ENCODE measurements at places on chromosomes 16 and 17. TPM values are rescaled to one million over a fixed set of nuclear protein-coding genes. Genes with fewer than 3 reads are reported as not detected.

The KRT40 gene
- polyA plus RNA-seq, result 0.07 TPM

The KRTAP4-6 gene
- not detected for polyA plus RNA-seq

The SMIM36 gene
- not detected for polyA plus RNA-seq

- DNase-seq, result no peak
These were observed 19.8 kb downstream of the HOXB1 start for GRCh38 chr17:48510761-48511604.

The EFCAB5 gene
- 1.5 TPM for polyA plus RNA-seq

GRCh38 chr17:40526668-40527067 is 25.2 kb upstream of the TNS4 start:
- DNase-seq, result no peak

The PDILT gene
- polyA plus RNA-seq, result not detected

The PERCC1 gene
- 1.3 TPM for polyA plus RNA-seq

DNA sequence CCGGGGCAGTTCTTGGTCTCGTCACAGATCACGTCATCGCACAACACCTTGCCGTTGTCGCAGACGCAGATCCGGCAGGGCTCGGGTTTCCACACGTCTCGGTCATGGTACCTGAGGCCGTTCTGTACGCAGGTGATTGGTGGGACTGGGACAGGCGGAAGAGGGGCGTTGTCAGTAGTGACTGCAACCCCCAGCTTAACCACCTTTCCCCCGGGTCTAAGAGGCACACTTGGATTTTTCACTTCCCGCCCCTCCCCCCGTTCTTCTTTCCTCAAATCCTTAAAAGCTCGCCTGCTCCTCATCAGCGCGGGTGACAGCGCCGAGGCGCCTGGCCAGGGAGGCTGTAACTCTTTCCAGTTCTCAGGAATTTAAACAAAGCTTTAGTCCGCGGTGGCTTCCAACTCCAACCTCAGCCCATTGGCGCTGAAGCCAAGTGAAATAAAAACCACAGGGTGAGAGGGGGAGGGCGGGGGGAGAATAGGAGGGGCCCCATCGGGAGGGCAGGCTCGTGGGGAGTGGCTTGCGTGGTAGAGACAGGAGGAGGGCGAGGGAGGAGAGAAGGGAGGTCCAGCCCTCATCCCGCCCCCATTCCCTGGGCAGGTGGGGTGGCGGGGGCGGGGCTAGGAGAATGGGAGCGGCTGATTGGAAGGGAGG is 1.5 kb downstream of the COL1A1 start:
- DNase-seq, result peak; percentile 92

GRCh38 chr17:82386881-82387704 is 15.5 kb downstream of the UTS2R start:
- DNase-seq, result no peak

DNA sequence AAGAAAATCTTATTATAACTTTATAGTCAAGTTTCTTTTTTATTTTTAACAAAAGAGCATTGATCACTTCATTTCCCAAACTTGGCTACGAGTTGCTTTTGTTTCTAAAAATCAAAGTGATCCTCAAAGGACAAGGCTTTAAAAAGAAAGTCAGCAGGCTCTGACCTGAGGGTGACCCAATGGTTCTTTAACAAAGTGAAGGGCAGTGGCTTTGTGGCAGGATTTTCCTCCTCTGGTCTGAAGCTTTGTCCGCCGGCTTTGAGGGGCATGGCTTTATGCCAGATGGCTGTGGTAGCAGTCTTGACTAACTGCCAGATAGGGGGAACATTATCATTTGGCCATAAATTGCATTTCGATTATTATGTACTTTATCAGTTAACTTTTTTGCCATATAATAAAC is 28.5 kb downstream of the IQCK start:
- no peak for DNase-seq

DNA sequence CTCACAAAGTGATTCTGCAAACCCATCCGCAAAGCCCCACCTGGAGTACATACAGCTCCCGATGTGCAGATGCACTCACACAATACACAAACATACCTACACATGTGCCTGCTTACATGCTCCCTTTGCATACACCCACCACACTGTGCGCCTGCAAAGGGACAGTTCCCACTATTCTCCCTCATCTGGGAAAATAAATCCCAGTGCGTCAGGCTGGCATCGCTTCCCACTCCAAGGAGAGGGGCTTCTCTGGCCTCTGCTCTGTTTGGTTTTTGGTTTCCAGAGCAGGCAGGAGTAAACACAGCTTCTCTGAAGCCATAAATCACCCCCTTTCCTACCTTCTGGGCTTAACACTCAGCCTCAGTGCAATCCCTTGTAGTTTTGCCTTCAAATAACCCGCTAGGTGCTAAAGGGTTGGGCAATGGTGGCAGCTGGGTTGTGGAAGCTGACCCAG is 14.7 kb downstream of the HOXB4 start:
- DNase-seq, result no peak

GRCh38 chr16:80029381-80029630 is 428.8 kb upstream of the MAF start:
- no peak for DNase-seq

DNA sequence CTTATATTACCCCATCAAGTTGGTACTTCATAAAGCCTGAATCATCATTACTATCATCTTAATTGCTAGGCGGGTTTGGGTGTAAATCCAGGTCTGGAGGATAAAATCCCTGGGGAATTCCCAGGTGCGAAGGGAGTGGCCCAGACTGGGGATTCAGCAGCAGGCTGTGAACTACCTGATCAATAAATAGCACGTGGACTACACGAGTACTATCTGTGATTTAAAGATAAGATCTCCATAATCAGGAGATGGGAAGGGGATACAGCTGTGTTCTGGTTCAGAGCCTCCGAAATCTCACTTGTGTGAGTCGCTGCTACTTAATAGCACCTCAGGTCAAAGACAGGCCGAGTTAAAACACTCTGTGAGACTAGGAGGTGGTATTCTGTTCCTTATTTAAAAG is 512.6 kb upstream of the ZFHX3 start:
- DNase-seq, result no peak

DNA sequence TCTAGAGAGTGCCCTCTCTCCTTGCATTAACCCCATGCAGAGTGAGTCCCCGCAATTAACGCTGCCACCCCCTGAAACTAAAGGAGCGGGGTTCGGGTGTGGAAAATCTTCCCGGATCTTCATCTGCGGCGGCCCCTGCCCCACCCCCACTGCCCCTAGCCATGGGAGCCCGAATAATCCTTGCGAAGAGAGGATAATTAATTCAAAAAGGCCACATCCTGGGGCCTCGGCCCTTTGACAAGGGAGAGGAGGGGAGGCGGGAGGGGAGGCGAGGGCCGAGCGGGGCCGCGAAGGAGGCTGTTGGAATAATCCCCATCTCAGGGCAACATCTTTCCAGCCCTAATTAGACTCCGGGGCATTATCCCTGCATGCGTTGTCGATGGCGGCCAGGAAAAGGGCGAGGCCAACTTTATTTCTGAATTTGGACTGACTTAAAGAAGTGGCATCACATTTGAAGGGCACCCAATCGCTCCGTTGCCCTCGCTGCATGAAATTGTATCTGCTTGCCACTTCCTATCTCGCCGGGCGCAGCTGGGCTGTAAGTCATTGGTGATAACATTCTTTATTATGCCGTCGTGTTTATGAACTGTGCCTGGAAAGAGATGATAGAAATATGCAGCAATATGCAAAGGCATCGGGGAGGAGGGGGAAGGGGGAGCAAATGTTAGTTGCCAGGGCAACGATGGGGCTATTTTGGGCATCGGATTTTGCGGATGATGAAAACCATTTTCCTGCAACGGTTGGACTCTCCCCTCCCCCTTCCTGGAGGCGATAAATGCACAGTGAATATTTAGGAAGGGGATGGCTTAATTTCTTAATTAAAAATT is 387.1 kb upstream of the TNRC6C start:
- DNase-seq, result no peak

The MYL4 gene
- polyA plus RNA-seq, result 5.0 TPM

- DNase-seq, result no peak
These were observed 133.4 kb downstream of the MAP2K6 start for GRCh38 chr17:69547947-69548346.

DNA sequence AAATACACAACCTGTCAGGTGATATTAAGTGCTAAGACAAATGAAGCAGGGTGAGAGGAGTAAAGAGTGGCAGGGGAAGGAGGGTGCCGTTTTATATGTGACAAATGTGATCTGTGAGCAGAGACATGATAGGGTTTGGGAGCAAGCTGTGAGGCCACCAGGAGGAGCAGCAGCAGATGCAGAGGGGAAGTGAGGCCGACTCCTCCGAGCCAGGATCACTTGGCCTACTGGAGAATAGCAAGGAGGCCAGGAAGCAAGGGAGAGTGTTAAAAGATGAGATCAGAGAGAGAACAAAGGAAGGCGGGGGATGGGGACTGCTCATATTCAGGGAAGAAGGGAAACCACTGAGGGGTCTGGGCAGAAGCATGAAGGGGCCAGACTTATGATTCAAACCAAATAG is 129.4 kb downstream of the TANGO6 start:
- DNase-seq, result peak; percentile 54

GRCh38 chr17:78923660-78924453 is 1.3 kb downstream of the TIMP2 start:
- DNase-seq, result peak; percentile 88

- no peak for DNase-seq
These were observed 7.6 kb downstream of the SNRNP25 start for GRCh38 chr16:60929-61878.

The C16orf95 gene
- polyA plus RNA-seq, result 3.3 TPM

The CACNG3 gene
- 0.01 TPM for polyA plus RNA-seq

DNA sequence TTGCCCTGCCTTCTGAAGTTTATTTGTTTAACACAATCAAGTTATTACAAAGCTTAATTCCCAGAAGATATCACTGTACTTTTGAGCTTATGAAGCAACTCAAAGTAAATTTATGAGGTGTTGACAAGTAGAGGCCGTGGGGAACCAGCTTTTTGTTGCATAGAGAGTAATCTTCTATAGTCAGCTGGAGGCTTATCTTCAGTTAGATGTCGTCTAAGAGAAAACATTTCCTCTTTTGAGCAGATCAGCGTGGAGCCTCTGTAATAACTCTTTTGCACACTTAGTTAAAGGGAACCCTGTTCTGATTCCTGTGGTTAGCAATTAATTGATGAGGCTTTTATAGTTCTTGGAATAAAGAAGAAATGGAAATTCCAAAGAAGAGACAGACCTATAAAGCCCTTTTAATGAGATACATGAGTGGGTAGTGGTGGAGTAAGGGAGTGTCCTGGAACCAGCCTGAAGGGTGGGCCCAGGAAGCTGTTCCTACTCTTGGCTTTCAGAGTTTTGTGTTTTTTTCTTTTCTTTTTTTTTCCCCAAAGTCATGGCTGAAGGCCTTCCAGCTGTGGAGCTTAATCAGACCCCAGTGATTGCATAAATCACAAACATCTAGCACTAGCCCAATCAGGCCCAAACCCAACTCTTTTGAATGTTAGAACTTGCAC is 28.9 kb upstream of the MAP3K14 start:
- peak; percentile 63 for DNase-seq

- DNase-seq, result no peak
These were observed 672.5 kb upstream of the EEF2KMT start for GRCh38 chr16:5770118-5770517.

DNA sequence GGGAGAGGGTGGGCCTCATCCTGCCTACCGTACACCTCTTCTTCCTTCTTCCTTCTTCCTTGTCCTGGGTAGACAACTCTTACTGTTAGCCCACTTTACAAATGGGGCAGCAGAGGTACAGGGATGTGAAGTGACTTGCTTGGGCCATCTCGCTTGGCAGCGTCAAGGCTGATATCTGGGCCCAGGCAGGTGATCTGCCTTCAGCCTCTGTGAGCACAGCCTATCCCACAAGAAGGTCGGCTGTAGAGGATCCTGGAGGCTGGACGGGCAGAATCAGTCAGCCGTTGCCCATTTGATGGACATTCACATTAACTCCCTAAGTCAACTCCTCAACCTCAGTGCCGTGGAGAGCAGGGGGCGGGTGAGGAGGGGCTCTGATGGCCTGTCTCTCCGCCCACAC is 317.3 kb downstream of the CPPED1 start:
- no peak for DNase-seq

DNA sequence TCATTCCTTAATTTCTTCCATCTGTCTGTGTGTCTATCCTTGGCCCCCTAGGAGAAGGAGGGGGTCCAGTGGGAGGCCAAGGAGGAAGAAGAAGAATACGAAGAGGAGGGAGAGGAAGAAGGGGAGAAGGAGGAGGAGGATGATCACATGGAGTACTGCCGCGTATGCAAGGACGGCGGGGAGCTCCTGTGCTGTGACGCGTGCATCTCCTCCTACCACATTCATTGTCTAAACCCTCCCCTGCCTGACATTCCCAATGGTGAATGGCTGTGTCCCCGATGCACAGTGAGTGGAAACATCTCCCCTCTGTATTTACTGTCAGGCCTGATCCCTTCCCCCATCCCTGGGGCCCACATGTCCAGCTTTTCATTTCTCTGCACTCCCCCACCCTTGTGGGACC is 6.3 kb downstream of the CHD3 start:
- DNase-seq, result no peak

- peak; percentile 52 for DNase-seq
These were observed 7.0 kb upstream of the C1QTNF8 start for GRCh38 chr16:1102921-1103635.

- no peak for DNase-seq
These were observed 17.1 kb downstream of the USP36 start for GRCh38 chr17:78823282-78824046.

The RAB34 gene
- polyA plus RNA-seq, result 82.8 TPM

The HYDIN gene
- 3.2 TPM for polyA plus RNA-seq

DNA sequence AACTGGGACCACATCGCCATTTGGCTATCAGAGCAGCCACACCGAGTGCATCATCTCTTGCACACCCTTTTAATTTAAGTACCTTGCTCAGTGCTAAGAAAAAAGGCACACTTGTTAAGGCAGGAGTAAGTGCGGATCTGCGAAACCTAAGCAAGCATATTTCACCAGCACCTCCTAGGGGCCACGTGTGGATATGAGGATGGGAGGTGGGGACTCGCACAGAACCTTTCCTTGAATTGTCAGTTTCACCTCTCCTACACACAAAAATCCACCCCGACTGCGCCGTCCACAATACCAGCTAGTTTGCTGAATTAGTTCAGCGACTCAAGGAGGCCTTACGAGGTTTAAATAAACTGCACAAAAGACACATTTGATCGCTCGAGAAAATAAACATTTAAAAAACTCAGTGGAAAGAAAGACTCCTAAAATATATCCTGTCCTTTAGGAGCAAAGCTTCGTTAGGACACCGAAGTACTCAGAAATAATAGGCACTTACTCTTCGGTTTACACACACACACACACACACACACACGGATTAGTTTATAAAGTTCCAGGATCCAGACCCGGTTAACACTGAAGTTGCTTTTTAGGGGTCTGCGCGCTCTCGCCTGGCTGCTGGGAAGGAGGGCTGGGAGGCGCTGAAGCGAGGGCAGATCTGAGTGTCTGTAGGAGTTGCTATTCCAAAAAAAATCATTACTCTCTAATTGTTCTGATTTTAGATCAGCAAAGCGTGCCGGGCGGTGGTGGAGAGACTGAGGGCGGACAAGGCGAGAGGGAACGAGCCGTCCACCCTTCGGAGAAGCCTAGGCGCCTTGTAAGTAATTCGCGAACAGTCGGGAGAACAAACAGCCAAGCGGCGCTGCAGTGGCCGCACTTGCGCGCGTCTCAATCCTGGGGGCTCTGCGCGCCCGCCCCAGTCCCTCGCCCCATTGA is 1.0 kb upstream of the KCNJ2 start:
- peak; percentile 17 for DNase-seq

The CFDP1 gene
- 121 TPM for polyA plus RNA-seq

The CMTM2 gene
- polyA plus RNA-seq, result 0.25 TPM
